ENCODE measurements at places on chromosomes 2 and 18.

DNA sequence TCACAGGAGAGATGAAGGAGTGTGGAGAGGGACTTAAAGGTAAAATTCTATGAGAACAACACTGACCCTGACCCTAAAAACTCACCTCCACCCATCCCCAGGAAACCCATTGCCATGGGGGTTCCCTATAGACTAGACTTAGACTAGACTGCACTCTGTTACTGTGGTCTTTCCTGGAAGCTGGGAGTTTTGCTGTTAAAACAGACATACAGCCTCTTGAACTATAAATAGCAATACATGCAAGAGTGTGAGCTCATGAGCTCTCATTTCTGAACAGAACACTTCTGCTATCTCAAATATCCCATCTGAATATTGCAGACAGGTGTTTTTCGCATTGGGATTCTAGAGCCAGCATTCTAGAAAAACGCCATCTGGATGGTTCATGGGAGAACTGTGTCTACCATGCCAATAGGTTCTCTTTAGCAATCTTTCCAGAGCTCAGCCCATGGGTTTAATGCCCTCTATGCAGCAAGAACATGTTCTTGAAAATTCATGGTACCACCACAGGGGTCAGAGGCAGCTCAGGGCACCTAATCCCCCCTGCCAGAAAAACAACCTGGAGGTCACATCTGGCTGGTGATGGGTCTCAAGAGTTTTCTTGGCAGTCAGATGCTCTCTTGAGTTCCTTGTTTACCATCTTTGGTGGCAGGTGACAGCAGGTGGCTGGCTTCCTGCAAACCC is 51.9 kb downstream of the SLC14A2 start:
- DNase-seq = no peak

GRCh38 chr2:173555833-173556232 is 201.2 kb downstream of the CDCA7 start:
- DNase-seq = no peak

- no peak for DNase-seq
These were observed 424.5 kb downstream of the RAD51AP2 start for GRCh38 chr2:17093712-17094111.

DNA sequence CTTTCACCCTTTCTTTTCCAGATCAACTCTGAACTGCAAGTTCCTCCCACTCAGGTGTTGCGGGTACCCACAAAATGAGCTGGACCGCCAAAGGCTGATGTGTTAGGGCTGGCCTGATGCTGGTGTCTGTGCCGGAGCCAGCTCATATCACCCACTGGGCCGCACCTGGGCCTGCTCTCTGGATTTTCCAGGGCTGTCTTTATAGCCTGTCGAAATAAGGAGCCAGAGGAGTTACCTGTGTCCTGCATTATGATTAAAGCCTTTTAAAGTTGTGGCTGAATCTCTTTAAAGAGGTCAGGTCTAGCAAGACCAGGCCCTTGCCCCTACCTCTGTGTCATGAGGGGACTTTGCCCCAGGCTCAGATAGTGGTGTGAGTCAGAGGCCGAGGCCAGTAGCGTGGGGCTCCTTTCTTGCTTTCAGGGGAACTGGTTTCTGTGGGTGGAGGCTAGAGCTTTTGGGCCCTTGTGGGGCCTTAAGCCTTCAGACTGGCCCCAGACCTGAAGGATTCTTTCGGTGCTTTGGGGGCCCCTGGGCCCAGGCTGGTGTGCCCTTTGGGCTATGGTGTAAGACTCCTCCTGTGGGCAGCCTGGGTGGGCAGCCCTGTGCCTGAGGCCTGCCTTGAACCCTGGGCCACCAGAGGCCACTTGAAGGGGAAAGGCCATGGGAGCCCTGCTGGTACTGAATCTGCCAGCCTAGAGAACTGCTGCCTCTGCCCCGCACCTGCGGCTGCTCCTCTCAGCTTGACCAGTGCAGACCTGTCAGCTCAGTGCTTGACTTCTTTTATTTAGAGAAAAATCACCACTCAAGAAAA is 21.3 kb downstream of the OTOF start:
- DNase-seq = peak; percentile 19

GRCh38 chr18:27797484-27797883 is 379.4 kb downstream of the CDH2 start:
- no peak for DNase-seq

GRCh38 chr2:138036522-138036921 is 72.2 kb downstream of the HNMT start:
- no peak for DNase-seq

- DNase-seq = peak; percentile 0
These were observed 129.7 kb downstream of the BARD1 start for GRCh38 chr2:214679736-214680135.

DNA sequence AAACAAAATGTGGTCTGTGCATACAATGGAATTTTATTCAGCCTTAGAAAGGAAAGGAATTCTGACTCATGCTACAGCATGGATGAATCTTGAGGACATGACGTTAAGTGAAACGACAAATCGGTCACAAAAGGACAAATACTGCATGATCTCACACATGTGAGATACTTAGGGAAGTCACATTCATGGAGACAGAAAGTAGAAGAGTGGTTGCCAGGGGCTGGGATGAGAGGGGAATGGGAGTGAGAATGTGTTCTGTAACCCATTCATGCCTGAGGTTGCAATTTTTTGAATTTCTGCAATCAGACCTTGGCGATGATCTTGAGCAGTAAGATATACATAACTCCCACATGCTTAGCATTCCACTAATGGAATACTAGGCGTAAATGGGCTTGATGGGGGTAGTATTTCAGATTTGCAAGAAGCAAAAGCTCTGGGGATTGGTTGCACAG is 22.0 kb downstream of the FHL2 start:
- DNase-seq = no peak

GRCh38 chr2:15626967-15627366 is 35.3 kb downstream of the DDX1 start:
- no peak for DNase-seq

DNA sequence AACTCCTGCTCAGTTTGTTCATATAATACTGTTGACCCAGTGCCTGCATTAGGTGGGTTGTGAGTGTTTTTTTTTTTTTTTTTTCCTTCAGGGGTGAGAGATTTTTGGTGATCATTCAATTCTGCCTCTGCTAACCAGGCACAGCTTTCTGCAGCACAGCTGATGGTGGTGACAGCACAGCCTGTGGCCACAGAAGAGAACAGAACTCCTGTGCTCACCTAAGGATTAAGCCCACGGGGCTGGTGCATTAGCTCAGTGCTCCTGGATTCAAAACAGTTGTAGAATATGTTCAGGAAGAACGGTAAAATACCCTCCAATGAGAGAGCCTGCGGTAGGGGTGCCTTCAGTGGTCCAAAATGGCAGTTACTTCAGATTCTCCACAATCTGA is 42.0 kb downstream of the PKP4 start:
- DNase-seq = no peak

DNA sequence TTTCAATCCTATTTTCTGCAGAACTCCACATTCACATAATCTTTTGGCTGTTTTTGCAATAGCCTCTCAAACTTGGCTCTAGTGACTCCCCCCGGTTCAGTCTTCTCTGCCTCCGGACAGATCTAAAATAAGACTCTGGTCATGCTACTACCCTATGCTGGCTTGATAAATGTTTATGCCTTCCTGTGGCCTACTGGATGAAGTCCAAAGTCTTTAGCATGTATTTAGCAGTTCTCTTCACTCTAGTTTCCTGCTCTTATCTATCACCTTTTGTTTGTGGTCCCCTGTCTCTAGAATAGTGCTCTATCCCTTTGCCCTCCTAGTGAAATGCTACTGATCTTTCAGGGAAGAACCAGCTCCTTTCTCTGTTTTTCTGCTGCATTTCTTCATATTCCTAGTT is 14.4 kb downstream of the ADCYAP1 start:
- DNase-seq = no peak

GRCh38 chr2:239164335-239164871 is 236.4 kb downstream of the HDAC4 start:
- DNase-seq = peak; percentile 75

DNA sequence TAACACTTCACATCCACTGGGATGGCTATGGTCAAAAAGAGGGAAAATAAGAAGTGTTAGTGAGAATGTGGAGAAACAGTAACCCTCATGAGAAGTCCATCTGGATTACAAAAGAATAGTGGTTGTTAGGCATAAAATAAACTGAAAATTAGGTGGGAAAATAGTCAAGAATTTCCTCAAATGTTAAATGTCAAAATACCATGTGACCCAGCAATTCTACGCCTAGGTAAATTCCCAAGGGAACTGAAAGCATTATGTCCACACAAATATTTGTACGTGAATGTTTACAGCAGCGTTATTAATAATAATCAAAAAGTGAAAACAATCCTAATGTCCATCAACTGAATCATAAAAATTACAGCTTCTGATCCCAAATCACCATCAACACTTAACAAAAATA is 11.0 kb downstream of the WDR33 start:
- DNase-seq = no peak

- no peak for DNase-seq
These were observed 115.2 kb downstream of the ZEB2 start for GRCh38 chr2:144404586-144405314.

GRCh38 chr2:224101820-224102630 is 62.9 kb upstream of the SERPINE2 start:
- DNase-seq = peak; percentile 16

DNA sequence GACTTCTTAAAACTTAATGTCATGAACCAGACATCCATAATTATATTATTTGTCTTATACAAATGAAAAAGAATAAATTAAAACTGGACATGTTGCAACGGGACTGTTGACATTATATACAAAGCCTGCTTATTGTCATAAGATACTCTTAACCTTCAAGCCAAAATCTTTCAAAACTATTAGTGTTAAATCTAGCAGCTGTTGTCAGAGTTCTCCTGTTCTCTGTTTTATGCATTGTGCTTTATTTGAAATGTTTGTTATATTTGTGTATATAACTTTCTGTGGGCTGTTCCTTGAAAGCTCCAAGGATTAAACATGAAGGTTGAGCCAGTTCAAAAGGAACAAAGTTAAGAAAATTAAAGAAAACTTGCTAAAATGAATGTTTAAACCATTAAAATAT is 335.5 kb upstream of the NT5C1B start:
- no peak for DNase-seq

GRCh38 chr18:27211569-27211968 is 26.5 kb upstream of the CHST9 start:
- DNase-seq = no peak

- DNase-seq = no peak
These were observed 44.0 kb upstream of the UBE2F start for GRCh38 chr2:237922641-237923361.

GRCh38 chr2:50514901-50515300 is 517.0 kb downstream of the NRXN1 start:
- DNase-seq = no peak

GRCh38 chr2:30359644-30360167 is 87.3 kb upstream of the LCLAT1 start:
- DNase-seq = no peak

- peak; percentile 70 for DNase-seq
These were observed at the start of gene TTL for GRCh38 chr2:112481528-112482233. TSS of gene TTL (plus strand) at chr2:112482156. CDS start at chr2:112482345, 189 bp downstream.
